NCI-H1048 (cell line): ENCODE measurements at places on chromosomes 7 and 10.

- DNase-seq, result no peak
These were observed 1327.4 kb downstream of the GATA3 start for GRCh38 chr10:9381733-9382532.

DNA sequence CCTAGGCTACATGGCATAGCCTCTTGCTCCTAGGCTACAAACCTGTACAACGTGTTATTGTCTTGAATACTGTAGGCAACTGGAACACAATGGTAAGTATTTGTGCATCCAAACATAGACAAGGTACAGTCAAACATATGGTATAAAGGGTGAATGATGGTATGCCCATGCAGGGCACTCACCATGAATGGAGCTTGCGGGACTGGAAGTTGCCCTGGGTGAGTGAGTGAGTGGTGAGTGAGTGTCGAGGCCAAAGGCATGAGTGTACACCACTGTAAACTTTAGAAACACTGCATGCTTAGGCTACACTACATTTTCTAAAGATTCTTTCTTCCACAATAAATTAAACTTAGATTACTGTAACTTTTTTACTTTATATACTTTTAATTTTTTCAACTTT lies 165.7 kb downstream of the PARD3 start:
- DNase-seq, result no peak

GRCh38 chr7:138556771-138557484 lies 96.9 kb downstream of the TRIM24 start:
- no peak for DNase-seq

DNA sequence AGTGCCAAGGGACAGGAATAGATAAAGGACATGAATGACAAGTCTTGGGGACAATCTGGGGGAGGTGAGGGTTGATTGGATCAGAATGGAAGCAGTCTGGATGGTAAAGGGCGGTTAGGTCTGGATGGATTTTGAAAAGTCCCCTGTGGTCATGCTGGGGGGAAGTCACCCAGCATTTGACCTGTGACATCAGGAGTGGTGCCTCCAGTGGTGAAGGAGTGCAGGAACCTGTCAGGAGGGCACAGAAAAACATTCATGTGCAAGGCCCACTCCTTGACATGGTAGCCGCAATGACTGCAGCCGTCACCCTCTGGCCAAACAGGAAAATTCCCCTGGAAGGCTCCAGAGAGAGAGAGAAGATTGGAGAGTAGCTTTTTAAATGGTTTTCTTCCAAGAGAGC lies 304.8 kb downstream of the GFRA1 start:
- DNase-seq, result no peak

DNA sequence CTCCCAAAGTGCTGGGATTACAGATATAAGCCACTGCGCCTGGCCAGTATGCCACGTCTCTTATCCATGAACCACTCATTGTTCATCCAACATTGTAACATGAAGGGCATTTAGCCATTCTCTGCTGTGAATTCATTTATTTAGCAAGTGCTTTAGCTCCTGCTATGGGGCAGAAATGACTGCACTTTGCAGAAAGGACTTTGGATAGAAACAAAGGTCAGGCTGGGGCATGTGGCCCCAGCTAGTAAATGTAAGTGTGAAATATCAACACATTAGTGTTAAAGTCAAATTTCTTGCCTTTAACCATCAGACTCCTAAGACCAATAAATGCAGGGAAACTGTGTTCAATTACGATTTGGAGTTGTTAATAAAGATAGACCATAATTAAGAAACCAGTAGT lies 27.7 kb upstream of the TAX1BP1 start:
- DNase-seq, result no peak

DNA sequence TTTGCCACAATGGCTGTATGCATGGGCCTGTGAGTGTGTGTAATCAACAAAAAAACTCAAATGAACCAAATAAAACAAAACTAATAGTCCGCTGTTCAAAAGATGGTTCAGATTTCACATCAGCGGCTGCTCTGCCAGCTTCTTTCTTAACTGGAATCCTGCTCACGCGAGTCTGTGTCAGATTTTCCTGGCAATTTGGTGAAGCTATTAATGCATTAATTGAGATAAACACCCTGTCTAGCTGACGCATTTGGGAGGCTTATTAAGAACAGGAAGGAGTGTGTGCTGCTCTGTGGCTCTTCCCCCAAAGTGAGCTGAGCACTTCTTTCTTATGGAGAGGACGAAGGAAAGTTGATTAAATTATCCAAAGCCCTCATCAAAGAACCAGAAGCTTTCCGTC lies 336.6 kb upstream of the MKI67 start:
- no peak for DNase-seq

- DNase-seq, result no peak
These were observed 338.2 kb upstream of the PRKCQ start for GRCh38 chr10:6918305-6918704.

- no peak for DNase-seq
These were observed 7.7 kb downstream of the NPC1L1 start for GRCh38 chr7:44533301-44534055.

GRCh38 chr7:32074787-32075585 lies 4.8 kb upstream of the PDE1C start:
- no peak for DNase-seq

DNA sequence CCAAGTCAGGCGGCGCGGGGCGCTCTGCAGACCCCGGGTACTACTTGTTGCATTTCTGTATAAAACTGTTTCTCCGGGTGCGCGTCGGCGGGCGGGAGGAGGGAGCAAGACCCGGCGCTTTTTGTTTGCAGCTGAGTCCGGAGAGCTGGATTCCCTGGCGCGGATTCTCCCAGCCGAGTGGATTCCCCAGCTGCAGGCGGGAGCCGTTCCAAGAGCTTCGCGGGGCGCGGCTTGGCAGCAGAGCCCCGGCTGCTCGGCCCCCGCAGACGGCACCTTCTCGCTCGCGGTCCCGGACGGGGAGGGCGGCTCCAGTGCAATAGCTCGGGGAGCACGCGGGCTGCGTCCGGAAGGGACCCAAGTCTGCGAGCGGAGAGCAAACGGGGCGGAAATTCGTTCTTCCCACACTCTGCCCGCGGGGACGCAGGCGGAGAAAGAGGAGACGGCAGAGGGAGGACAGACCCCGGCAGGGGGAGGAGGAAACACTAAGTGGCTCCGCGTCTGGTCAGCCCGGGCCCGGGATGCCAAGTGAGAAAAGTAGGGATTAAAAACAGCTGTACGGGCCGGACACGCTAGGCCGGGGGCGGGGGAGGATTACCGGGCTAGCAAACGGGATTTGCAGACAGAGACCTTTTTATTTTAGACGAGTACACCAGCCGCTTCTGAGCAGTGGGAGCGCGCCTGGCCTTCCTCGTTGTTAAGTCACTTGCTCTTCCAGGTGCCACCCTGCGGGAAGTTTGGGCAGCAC lies at the start of gene TRIL:
Gene TRIL (minus strand): TSS at position 96 of the 745 bp plus-strand sequence. CDS start 284 bp downstream, outside the sequence.
- DNase-seq, result no peak

DNA sequence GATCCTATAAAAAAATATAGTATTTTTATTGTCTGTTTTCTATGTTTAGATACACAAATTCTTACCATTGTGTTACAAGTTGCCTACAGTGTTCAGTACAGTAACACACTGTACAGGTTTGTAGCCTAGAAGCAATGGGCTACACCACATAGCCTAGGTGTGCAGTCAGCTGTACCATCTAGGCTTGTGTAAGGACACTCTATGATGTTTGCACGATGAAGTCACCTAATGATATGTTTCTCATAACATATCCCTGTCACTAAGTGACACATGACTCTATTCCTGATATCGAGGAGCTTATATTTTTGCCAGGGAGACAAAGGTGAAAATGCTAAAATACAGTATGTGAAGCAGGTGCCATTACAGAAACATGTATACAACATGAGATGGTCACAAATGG lies 18.6 kb downstream of the ZNF25 start:
- no peak for DNase-seq
